ENCODE measurements at places on chromosomes 12 and 14. TPM values are rescaled to one million over a fixed set of nuclear protein-coding genes. Genes with fewer than 3 reads are reported as not detected.

The SERPINA10 gene
- not detected for total RNA-seq

The IRAK3 gene
- 14.6 TPM for total RNA-seq

The SLC25A29 gene
- 24.2 TPM for total RNA-seq

The EPYC gene
- total RNA-seq = 0.20 TPM

The BCL2L14 gene
- total RNA-seq = not detected

The PLEKHD1 gene
- total RNA-seq = 0.20 TPM

The ST8SIA1 gene
- 6.0 TPM for total RNA-seq

The IL22 gene
- total RNA-seq = not detected

The TAC3 gene
- total RNA-seq = not detected

The BDKRB1 gene
- total RNA-seq = 0.20 TPM

The CFAP54 gene
- 1.8 TPM for total RNA-seq

The TMEM121 gene
- 3.7 TPM for total RNA-seq

The POTEG gene
- total RNA-seq = not detected

The IAPP gene
- not detected for total RNA-seq

The TPH2 gene
- total RNA-seq = not detected

The SAMD15 gene
- 0.79 TPM for total RNA-seq

The C14orf132 gene
- total RNA-seq = 8.7 TPM

The TSPAN8 gene
- 3.7 TPM for total RNA-seq

The TSPAN9 gene
- total RNA-seq = 34.3 TPM

The PTPRO gene
- total RNA-seq = 2.6 TPM

The NUMB gene
- total RNA-seq = 43.4 TPM

The GPR84 gene
- total RNA-seq = 0.79 TPM

The PLEKHH1 gene
- total RNA-seq = 8.7 TPM

The MEG3 gene
- 486 TPM for total RNA-seq

The COCH gene
- 7.9 TPM for total RNA-seq

The HCAR3 gene
- 9.8 TPM for total RNA-seq

The KRT85 gene
- total RNA-seq = 98.6 TPM

The LRTM2 gene
- 0.20 TPM for total RNA-seq

The POTEM gene
- total RNA-seq = not detected

The CCDC91 gene
- total RNA-seq = 31.2 TPM

The INHBE gene
- total RNA-seq = 0.10 TPM

The MFAP5 gene
- 125 TPM for total RNA-seq

The GPRC5D gene
- 10.1 TPM for total RNA-seq

The TRIAP1 gene
- 14.4 TPM for total RNA-seq

The NEUROD4 gene
- total RNA-seq = not detected

The SERPINA1 gene
- 11.1 TPM for total RNA-seq

The CNTN1 gene
- 28.9 TPM for total RNA-seq

The TMEM19 gene
- 36.8 TPM for total RNA-seq

The FAM222A gene
- total RNA-seq = 1.4 TPM

The DCAF11 gene
- 45.2 TPM for total RNA-seq

The DACT1 gene
- 24.3 TPM for total RNA-seq

The GRIP1 gene
- 6.4 TPM for total RNA-seq

The KLRC3 gene
- 0.30 TPM for total RNA-seq

The KCNC2 gene
- 0.20 TPM for total RNA-seq

The GZMB gene
- total RNA-seq = 0.30 TPM

The SYNDIG1L gene
- not detected for total RNA-seq

The MUCL1 gene
- 90.0 TPM for total RNA-seq

The DNAI7 gene
- total RNA-seq = 0.79 TPM

The CCDC38 gene
- total RNA-seq = not detected
